ENCODE measurements at places on chromosomes 16 and 17. TPM values are rescaled to one million over a fixed set of nuclear protein-coding genes. Genes with fewer than 3 reads are reported as not detected.
A peak's percentile ranks its signal among the peaks of the same experiment; 100 is the strongest.

GRCh38 chr16:58026139-58026704, 668 bp downstream of the MMP15 start:
- peak; percentile 64 for DNase-seq

- no peak for DNase-seq
These were observed 11.1 kb downstream of the DEXI start for GRCh38 chr16:10931134-10931533.

GRCh38 chr16:12815361-12815760, 11.7 kb upstream of the CPPED1 start:
- peak; percentile 16 for DNase-seq

DNA sequence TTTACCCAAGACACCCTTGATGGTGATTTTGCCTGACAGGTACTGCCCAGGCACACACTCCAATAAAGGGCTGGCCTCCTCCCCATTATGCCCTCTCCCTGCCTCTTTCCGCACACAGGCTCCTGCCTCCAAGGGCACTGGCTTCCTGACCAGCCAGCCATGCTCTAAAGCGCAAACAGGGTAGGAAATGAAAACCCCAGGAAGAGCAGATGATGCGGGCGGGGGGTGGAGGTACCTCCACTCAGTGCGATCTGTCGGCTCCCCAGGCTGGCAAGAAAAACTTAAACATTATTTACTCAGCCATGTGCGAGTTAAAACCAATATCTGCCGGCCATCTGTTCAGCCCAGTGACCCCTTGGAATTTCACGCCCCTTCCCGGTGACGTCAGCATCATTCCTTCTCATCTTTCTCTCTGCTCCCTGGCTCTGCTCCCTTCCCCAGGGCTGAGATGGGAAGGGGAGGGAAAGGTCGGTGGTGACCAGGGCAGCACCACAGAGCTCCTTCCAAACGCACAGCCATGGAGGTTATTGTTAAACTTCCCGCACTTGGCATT, 262.5 kb downstream of the CBLN1 start:
- no peak for DNase-seq

DNA sequence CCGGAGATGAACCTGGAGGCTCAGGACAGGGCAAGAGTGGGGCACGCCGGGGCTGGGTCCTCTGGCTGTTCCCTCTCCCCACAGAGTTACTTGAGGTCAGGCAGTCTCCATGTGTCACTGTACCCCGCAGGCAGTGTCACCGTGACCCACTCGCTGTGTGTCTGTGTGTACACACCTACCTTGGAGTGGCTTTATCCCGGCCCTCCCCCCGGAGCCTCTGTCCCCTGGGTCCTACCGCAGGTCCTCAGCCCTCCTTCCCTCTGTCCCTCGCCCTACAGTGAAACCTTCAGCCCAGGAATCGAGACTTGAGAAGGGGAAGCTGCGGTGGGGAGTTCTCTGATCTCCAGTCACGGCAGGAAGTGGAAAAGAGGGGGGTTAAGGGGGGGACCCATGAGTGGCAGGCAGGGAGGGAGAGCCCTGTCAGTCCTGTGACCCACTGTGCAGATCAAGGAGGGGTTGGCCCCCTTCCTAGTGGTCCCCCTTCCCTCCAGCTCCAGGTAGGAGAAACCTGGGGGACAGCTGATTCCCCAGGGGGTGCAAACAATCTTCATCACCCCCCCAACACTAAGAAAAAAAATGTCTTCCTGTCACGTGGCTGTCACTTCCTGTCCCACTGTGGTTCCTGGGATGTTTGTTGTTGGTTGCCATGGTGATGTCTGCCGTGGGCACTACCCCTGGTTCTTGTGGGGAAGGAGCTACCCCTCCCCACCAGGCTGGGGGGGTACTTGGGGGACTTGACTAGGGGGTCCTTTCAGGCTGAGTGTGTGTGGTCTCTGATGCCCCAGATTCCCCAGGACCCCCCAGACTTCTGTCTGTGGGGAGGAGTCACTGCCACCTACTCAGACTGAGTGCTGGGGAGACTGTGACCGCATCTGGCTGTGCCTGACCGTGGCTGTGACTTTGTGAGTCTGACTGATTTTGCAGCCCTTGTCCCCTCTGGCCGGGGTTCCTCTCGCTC, 13.7 kb downstream of the RARA start:
- DNase-seq = peak; percentile 96

DNA sequence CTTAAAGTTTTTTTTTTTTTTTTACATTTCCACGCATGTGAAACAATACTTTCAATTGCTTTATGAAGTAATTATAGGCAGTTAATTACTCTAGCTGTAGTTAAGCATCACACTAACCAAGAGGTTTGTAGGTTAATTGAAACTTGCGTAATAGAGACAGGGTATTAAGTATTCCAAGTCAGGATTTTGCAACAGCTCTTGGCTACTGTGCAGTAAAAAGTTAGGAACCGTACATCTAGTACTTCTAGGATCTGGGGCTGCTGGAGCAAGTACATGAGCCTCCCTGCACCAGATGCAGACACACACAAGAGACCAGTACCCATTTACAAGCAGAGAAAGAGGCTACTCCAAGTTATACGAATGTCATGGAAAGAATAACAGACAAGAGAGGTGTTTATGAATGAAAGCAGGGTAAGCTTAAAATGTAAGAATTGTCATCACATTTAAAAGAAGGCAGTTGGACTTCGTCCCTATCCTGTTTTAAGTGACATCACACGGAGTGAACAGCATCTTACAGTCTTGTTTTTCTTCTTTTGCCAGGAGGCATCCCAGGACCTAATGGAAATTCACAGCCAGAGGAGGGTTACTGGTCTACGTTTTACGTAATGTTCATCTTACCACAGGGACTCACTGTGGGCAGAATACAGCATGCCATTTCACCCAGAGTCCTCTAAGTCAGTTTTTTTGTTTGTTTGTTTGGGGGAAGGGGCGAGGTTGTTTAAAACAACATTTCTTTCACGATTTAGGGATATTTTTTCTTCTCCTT, 379.6 kb upstream of the PSMD7 start:
- DNase-seq = no peak

DNA sequence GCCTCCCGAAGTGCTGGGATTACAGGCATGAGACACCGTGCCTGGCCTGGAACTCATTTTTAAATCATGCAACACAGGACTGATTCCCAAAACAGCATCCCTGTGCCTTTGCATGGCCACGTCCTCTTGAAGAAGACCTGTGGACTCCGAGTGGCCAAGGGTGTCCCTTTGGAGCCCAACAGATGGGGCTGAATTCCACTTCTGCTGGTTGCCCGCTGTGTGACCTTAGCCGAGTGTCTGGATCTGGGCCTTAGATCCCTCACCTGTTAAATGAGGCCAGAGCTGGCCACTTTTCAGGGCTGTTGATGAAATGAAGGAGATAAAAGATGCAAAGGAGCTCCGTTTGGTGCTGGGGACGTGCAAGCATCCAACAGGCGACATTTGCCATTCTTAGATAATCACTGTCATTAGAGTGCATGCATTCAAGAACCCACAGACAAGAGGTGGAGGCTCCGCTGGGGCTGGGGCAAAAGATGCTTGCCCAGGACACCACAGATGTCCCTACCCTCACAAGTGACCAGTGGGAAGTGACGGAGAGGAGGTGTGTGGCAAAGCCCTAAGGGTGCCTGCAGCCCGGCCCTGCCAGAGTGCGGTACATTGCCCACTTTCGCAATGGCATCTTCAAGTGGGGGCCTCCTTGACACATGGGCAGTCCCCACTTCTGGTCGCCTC, 354.1 kb upstream of the TNRC6C start:
- no peak for DNase-seq

DNA sequence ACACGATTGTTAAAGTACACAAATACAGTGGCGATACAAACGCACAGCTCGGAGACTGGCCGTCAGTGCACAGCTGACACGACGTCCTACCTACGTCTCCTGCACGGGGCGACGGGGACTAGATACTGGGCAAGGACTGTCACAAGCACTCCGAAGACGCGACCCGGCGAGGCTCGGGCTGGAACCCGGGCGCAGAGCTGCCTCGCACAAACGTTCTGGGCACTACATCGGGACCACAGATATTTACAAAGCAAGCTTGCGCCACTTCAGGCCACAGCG, 13.8 kb downstream of the SLC16A3 start:
- no peak for DNase-seq

Gene ARL5C
- total RNA-seq = not detected

Gene KATNB1
- 48.3 TPM for total RNA-seq

Gene QRICH2
- total RNA-seq = 8.5 TPM

Gene GPR139
- not detected for total RNA-seq

Gene CCL16
- total RNA-seq = 0.68 TPM

Gene ERAL1
- 49.1 TPM for total RNA-seq
